AG10803 (cell line): ENCODE measurements at places on chromosomes 13 and 19.

GRCh38 chr19:19554074-19555023 lies 16.3 kb downstream of the CILP2 start:
- peak; percentile 40 for DNase-seq

GRCh38 chr19:33773704-33774624 lies 22.7 kb upstream of the KCTD15 start:
- no peak for DNase-seq

- DNase-seq = no peak
Observed at GRCh38 chr13:98188544-98189166, 11.6 kb upstream of the RNF113B start.

- DNase-seq = no peak
Observed at GRCh38 chr13:99800951-99801350, 170.6 kb downstream of the ZIC5 start.

DNA sequence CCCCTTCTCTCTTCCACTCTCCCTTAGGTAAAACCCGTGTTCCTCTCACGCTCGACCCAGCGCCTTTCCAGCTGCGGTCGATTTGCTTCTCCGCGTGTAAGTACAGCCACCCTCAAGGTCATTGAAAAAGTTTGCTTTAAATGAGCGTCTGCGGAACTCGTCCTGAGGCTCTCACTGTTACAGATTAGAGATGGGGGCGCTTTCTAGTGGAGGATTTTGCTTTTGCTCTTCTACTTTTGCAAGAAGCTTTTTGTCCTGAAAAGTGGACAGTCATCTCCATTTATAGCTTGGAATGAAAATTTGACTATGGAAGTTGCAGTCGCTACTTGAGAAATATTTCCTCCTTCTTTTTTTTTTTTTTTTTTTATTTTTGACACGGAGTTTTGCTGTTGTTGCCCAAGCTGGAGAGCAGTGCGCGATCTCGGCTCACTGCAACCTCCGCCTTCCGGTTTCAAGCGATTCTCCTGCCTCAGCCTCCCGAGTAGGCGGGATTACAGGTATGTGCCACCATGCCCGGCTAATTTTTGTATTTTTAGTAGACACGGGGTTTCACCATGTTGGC lies 595 bp upstream of the RAB20 start:
- no peak for DNase-seq

GRCh38 chr13:36608474-36608873 lies 65.3 kb upstream of the SERTM1 start:
- no peak for DNase-seq

DNA sequence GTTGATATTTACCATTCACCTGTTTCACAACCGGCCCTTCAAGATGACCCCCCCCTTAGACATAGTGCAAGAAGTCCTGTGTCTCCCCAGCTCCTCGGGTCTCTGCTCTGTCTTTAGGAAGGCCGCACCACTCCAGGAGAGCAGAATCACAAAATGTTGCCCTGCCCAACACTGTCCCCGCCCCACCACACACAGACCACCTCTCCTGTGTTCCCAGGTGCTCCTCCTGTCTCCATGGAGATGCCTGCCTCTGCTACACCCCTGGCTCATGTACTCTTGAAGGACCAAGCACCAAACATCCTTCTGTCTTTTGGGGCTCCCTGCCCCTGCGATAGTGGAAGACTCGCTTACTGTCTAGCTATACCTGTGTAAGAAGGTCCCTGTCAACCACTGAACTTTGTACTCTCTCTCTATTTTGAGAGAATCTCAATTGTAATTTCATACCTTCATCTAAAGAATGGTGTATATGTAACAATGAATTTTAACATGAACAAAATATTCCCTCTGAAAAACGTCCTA lies 9.6 kb upstream of the TNFRSF19 start:
- no peak for DNase-seq

DNA sequence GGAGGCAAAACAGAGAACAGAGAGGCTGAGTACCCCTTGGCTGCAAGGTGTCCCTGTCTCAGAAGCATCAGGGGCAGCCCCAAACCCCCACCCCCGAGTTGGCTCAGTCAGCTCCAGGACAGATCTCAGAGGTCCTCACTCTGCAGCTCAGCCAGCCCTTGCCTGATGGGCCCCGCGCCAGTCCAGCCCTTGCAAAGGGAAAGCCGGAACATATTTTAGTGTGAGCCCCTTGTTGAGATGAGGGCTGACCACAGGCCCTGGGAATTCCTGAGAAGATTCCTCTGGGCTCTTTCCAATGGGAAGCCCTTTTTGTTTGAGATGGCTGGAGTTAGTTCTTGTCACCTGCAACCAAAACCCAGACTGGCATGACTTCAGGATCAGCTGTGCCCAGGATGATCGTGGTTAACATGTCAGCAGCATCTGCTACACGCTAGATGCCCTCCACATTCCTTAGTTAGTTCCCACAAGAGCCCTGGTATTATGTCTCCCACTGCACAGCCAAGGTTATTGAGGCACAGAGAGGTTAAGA lies 33.9 kb upstream of the CCNE1 start:
- DNase-seq = no peak

DNA sequence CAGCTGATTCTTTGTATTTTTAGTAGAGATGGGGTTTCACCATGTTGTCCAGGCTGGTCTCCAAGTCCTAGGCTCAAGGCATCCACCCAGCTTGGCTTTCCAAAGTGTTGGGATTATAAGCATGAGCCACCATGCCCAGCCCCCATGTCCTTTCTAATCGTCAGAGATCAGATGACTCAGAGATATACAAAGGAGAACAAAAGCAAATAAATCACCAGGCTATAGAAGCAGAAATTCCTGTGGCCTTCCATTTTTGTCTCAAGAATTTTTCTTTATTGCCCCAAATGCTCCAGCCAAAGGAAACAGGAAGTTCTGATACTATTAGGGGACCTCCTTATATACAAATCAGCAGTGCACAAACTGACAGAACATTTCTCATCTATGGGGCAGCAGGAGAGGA lies 207.8 kb downstream of the RFC3 start:
- DNase-seq = peak; percentile 75

DNA sequence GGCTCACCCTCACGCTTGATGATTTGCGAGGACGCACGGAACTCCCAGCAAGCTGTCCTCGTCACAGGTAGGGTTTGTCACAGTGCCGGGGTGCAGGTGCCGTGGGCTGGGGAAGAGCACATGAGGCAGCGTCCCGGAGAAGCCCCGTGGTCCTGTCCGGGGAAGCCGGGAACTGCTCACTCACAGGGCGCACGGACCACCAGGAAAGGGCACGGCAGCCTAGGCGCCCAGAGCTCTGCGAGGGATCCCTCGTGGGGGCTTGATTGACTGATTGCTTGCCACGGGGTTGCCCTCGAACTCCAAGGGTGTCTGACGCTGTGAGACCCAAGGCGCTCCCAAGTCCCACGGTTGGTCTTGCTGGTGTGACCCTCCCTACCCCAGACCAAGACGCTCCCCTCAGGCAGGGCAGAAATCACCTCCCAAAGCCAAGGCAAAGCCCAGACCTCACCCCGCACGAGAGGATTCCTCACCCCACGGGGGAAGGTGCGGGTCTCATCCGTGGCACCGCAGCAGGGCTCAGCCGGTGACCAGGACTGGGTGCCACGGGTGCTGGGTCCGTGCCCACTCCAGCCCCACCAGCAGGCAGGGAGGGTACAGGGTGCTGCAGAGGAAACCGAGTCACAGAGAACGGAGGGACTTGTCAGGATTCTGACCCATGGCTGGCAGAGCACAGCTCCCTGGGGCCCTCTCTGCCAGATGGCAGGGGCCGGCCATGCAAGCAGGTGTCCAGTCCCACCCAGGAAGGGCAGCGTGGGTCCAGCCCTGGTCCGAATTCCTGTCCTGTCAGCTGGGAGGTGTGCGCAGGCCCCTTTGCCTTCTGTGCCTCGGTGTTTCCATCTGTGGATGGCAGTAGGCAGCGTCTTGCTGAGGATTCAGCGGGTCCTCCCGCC lies 7.7 kb downstream of the C2CD4C start:
- no peak for DNase-seq

- DNase-seq = no peak
Observed at GRCh38 chr13:49836516-49836915, 44.0 kb upstream of the KPNA3 start.

- DNase-seq = no peak
Observed at GRCh38 chr13:58804832-58805231, 1173.3 kb downstream of the PCDH17 start.

GRCh38 chr13:40586886-40587565 lies 79.4 kb downstream of the FOXO1 start:
- DNase-seq = peak; percentile 28

GRCh38 chr13:99962242-99962641 lies 9.3 kb downstream of the ZIC5 start:
- DNase-seq = no peak

GRCh38 chr19:46616631-46617322 lies 8.1 kb downstream of the PTGIR start:
- DNase-seq = peak; percentile 73

- DNase-seq = peak; percentile 66
Observed at GRCh38 chr13:28744091-28744536, 25.3 kb upstream of the SLC46A3 start.

DNA sequence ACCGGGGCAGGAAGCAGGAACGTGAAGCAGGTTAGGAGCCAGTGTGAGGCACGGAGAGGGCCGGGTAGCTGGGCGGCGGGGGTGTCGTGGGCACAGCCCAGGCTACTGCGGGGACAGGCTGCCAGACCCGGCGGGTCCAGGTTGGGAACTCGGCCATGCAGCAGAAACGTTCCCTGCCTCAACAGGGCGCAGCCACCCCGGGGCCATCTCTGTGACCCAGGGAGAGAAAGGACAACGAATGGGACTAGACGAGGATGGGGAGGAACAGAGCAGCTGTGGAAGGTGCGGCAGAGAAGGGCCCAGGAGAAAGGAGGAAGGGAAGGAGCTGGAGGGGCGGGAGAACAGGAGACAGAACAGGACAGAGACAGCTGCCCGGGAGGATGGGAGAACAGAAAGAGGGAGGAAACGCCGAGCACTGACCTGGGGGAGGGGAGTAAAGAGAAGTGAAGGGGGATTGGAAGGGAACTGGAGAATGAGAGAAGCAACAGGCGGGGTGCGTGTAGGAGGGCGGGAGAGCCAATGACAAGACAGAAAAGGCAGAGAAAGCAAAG lies 12.9 kb upstream of the GARIN5A start:
- no peak for DNase-seq

GRCh38 chr19:57406516-57407123 lies 4.3 kb upstream of the ZNF17 start:
- peak; percentile 45 for DNase-seq

GRCh38 chr19:16676101-16676798 lies 15.3 kb downstream of the TMEM38A start:
- DNase-seq = no peak

DNA sequence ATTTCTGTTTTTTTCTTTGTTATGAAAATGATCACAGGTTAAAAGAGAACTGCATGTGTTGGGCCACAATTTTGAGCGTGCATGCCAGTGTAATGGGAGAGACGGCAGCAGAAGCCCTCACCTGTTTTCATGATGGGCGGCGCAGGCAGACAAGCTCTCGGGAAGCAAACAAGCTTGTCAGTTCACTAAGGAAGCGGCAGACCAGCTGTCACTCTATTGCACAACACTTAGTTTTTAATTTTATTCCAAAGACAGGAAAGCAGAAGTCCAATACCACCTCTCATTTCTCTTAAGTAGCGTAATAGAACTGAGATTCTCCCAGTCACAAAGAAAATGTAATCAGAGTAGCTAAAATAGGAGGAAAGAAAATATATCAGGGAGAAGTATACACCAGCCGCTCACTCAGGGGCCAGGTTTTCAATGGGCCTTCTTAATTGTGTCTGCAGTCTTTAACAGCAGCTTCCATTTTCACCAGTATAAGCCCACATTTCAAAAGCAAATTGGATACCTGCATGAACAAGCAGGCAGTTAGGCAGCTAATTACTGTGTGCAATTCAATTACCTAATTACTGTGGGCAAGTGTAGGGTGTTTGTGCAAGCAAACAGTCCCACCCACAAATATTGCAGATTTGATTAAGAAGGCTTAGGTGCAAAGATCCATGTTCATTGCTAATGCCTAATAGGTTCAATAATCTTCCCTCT lies 711.4 kb downstream of the DIAPH3 start:
- no peak for DNase-seq

- no peak for DNase-seq
Observed at GRCh38 chr19:6728346-6728745, 7.9 kb upstream of the C3 start.

- peak; percentile 12 for DNase-seq
Observed at GRCh38 chr13:21852043-21852442, 181.2 kb downstream of the FGF9 start.

DNA sequence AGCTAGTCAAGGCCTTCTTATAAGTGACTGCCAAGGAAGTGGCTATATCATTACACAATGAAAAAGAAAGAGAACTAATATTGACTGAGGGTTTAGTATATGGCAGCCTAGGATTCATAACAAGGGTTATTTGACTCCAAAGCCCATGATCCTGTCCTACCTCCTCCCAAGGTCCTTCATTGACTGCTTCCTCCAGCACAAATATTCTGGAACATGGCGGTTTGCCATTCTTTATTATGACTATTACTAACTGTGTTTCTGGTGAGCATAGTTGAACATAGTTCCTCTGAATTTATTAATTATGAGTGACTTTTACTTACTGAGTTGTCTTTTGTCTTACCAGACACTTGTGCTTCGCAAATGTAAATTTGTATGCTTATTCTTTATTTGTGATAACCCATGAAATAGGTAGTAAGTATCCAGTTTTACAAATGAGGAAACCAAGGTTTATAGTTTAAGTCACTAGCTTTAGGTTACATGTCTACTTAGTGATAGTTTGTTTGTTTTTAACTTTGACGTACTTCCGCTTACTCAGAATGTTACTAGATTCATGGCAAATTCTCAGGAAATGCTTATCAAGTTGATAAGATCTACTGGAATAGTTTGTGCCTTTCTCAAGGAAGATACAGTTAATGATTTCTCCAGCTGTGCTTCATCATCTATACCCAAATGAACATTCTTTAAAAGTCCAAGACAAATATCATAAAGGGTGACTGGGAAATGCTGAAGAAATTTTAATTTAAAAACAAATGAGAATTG lies 15.5 kb upstream of the DCLK1 start:
- DNase-seq = no peak

DNA sequence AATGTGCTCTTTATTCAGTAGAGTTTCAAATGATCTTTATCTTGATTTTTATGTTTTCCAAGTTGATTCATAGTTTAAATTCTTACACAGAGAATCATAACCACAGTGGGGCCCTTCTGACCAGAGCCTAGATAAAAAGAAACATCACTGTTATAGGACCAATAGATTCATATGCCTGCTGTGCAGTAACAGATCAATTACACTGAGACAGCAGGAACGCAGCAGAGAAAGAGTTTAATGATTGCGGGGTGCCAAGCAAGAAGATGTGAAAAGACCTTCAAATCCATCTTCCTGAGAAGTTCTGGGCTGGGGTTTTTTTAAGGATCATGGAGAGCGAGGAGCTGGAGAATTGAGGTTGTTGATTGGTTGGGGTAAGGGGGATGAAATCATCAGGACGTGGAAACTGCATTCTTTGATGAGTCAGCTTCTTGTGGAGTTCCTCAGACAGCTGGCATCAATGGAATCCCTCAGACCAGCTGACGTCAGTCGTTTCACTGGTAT lies 346.6 kb downstream of the TBC1D4 start:
- peak; percentile 95 for DNase-seq

GRCh38 chr13:111178402-111178801 lies 63.3 kb downstream of the ARHGEF7 start:
- no peak for DNase-seq

- DNase-seq = no peak
Observed at GRCh38 chr13:76292726-76293125, 593.5 kb downstream of the KCTD12 start.

- no peak for DNase-seq
Observed at GRCh38 chr13:94947965-94948371, 235.6 kb upstream of the SOX21 start.
